ENCODE measurements at places on chromosomes 7 and 10.
A peak's percentile ranks its signal among the peaks of the same experiment; 100 is the strongest.

- DNase-seq, result no peak
Measured at GRCh38 chr7:99740573-99741440, 5.8 kb upstream of the CYP3A7 start.

- no peak for DNase-seq
Measured at GRCh38 chr10:116674901-116675423, 54.2 kb downstream of the PNLIPRP2 start.

GRCh38 chr7:127683776-127684681 lies 32.0 kb downstream of the SND1 start:
- no peak for DNase-seq

DNA sequence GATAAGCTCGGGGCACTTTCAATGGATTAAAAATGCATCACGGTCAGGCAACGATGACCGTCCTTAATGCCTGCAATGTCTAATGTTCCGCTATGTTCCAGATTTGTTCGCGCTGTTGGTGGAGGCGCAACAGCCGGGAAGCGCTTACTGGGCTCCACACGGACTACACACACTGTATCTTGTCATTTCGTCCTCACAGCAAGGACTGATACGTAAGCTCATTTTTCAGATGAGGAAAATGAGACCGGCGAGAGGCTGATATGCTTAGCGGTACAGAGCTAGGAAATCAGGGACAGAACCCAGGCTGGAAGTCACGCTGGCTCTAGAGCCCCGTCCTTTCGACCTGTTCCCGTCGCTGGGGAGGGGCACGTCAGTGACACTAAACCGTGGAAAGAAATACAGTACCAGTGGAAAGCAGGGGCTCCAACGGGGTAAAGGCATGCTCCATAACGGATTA lies 670 bp downstream of the TPK1 start:
- DNase-seq, result peak; percentile 70

- DNase-seq, result no peak
Measured at GRCh38 chr7:44373418-44373740, 48.0 kb upstream of the CAMK2B start.

GRCh38 chr10:69377191-69377590 lies 39.5 kb downstream of the TACR2 start:
- no peak for DNase-seq

DNA sequence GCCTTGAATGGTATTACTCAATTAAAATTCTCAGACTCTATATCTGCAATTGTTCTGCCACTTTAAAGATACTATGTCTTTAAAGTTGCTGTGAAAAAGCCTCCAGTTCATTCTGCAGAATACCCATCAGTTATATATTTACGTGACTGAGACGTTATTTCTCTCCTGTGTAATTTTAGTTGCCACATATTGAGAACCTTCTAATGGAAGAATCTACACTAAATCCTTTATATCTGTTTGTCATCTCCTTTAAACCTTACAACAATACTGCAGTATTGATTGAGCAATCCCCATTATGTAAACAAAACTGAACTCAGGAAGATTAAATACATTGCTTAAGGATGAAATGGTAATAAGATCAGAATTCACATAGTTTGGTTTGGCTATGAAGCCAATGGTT lies 30.0 kb downstream of the GPR141 start:
- DNase-seq, result no peak

DNA sequence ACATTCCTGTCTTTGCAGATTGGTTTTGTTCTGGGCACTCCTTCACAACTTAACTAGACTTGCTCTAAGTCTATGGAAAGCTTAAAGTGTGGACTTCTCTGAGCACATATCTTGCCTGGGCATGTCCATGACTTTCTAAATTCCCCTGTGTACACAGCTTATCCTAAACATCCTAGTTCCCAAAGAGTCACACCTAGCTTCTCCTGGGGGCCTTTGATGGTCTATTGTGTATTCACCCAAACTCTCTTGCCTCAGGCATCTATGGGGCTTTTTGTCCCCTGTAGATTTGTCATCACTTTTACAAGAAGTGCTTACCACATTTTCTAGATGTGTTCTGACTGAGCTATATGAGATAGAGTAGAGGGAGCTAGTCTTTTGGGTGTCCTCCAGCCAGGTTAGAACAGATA lies 12.2 kb upstream of the ZNF488 start:
- DNase-seq, result no peak

- DNase-seq, result no peak
Measured at GRCh38 chr7:47361746-47362215, 220.1 kb downstream of the TNS3 start.

GRCh38 chr10:119136084-119136483 lies 29.4 kb downstream of the SFXN4 start:
- DNase-seq, result no peak

DNA sequence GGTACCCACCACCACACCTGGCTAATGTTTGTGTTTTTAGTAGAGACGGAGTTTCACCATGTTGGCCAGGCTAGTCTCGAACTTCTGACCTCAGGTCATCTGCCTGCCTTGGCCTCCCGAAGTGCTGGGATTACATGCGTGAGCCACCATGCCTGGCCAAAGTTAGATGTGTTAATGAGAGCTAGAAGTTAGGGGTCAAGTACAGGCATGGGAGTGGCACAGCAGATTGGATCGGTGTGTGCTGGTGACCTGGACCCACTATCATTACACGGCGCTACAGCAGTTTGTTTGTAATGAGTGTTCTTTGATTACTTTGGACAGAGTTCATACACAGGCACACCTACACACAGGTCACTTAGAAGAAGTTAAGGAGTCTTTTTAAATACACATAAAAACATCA lies 36.7 kb downstream of the DNAJB6 start:
- DNase-seq, result no peak

GRCh38 chr7:41679566-41679965 lies 23.3 kb downstream of the INHBA start:
- no peak for DNase-seq

DNA sequence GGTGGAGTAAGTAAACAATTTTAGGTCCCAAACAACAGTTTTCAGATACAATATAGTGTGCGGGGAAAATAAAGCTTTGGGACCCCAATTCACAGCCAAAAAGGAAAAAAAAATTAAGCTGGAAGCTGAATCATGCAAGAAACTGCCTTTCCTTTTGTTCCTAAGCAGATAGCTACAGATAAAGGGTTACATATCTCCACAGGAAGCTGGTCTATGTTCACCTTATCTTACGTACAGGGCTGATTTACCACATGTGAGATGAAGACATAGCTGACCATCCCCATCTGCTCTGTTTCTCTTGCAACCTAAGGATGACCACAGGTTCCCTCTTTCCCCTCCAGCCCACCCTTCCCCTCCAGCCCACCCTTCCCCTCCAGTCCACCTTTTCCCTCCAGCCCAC lies 14.2 kb upstream of the PFKP start:
- DNase-seq, result peak; percentile 28

DNA sequence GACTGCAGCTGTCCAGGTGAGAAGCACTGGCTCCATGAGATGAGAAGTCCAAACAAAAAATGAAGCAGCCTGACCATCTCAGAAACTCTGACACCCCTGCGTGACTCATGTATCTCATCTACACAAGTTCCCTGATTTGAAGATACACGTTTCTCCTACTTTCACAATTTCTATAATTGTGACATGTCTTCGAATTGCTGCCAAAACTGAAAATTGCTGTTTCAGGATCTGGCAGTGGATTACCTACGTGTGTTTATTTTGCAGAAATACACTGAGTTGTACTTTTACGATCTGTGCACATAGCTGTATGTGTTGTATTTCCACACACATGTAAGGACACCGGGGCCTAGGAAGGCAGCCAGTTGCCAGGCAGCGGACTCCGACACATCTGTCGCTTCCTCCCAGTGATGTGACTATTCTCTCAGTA lies 53.2 kb downstream of the LARP4B start:
- DNase-seq, result no peak

All from common myeloid progenitor, CD34-positive (primary cell).